ENCODE measurements at places on chromosomes 7 and 10.

DNA sequence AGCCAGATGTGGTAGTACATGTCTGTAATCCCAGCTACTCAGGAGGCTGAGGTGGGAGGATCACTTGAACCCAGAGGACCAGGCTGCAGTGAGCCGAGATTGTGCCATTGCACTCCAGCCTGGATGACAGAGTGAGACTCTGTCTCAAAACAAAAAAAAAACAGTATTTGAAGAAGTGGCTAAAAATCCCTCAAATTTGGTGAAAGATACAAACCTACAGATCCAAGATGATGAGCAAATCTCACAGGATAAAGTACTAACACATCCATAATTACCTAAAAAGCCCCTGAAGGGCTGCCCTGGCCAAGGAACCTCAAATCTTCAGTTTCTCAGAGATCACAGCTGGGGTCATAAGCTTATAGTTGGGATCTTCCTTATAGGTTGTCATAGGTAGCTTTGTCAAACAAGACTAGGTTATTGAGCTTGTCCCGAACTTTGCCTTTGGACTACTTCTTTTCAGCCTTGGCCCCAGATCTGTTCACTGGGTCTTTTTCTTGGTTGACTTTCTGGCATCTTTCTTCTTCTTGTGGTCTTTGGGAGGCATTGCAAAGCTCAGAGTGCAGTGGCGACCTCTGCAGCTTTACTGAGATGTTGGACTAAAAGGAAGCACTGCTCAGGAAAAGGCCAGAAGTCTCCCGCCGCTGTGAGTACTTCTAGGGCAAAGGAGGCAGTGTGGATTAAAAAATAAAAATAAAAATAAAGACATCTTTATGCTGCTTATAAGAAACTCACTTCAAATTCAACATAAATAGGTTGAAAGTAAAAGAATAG lies 28.6 kb upstream of the SAR1A start:
- no peak for DNase-seq

- DNase-seq = no peak
Observed at GRCh38 chr7:151087245-151088018, 1.2 kb downstream of the AGAP3 start.

GRCh38 chr10:60283397-60283796 lies 106.3 kb downstream of the ANK3 start:
- DNase-seq = no peak

DNA sequence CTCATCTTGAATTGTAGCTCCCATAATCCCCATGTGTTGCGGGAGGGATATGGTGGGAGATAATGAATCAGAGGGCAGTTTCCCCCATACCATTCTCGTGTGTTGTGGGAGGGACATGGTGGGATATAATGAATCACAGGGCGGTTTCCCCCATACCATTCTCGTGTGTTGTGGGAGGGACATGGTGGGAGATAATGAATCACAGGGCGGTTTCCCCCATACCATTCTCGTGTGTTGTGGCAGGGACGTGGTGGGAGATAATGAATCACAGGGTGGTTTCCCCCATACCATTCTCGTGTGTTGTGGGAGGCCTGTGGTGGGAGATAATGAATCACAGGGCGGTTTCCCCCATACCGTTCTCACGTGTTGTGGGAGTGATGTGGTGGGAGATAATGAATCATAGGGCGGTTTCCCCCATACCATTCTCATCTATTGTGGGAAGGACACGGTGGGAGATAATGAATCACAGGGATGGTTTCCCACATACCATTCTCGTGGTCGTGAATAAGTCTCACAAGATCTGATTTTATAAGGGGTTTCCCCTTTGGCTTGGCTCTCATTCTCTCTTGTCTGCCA lies 271.0 kb downstream of the MAD1L1 start:
- DNase-seq = no peak

- no peak for DNase-seq
Observed at GRCh38 chr10:123808906-123809305, 82.7 kb downstream of the CPXM2 start.

DNA sequence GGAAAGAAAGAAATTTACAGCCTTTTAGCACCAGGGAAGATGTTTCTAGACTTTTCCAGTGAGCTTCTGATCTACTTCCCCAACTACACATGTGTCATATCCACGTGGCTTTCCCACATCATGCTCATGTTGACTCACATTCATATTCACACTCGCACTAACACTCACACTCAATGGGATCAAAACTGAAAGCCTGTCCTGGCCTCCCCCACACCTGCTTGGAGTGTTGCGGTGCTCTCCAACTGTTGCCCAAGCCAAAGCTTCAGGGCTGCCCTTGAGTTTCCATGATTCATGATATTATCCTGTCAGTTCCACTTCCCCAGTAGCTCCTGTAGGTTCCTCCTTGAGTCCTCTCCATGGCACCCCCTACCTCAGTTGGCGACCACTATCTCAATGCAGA lies 444.4 kb downstream of the GATA3 start:
- DNase-seq = no peak

GRCh38 chr7:142440219-142440905 lies 182.5 kb upstream of the PRSS58 start:
- DNase-seq = no peak

- no peak for DNase-seq
Observed at GRCh38 chr7:111212857-111213523, 122.1 kb downstream of the LRRN3 start.

GRCh38 chr10:86123715-86124114 lies 242.9 kb downstream of the GRID1 start:
- no peak for DNase-seq

DNA sequence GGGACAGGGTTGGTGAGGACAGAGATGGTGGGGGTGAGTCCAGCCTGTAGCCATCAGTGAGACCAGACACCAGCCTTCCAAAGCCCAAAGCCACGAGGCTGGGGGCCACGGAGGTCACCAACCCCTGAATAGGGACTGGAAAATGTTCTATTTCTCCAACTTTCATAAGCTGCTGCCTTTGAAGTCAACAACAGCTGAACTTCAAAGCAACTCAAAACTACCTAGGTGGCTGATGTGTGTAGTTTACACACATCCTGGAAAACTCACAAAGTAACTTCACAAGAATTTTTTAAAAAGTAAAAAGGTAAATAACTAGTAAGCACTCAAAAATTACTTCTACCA lies 88.8 kb downstream of the CHST15 start:
- DNase-seq = no peak

DNA sequence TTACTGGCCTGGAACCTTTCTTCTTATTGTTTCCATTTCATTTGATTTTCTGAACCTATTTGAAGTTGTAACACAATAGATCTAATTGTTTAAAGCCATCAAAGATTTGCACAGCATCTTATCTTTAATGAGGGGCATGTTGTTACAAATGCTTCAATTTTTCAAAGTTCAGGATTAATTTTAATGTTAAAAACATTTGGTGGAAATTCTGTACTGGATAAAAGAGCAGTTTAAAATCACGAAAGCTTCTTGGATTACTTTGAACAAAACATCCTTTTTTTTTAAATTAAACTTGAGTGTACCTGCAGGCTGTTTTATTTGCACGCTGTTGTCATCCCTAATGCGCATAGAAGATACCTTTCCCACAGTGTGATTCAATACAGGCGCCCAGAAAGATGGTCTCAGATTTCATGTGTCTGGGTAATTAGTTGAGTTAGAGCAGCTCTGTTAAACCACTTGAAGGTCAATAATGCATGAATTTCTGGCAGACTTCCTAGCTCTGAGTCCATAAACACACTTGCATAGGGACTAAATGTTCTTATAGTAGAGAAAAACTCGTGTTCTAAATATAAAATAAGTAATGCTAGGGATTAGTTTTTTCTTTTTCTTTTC lies 29.3 kb upstream of the DDX50 start:
- no peak for DNase-seq

GRCh38 chr7:67413670-67414069 lies 417.0 kb downstream of the TYW1 start:
- DNase-seq = no peak

DNA sequence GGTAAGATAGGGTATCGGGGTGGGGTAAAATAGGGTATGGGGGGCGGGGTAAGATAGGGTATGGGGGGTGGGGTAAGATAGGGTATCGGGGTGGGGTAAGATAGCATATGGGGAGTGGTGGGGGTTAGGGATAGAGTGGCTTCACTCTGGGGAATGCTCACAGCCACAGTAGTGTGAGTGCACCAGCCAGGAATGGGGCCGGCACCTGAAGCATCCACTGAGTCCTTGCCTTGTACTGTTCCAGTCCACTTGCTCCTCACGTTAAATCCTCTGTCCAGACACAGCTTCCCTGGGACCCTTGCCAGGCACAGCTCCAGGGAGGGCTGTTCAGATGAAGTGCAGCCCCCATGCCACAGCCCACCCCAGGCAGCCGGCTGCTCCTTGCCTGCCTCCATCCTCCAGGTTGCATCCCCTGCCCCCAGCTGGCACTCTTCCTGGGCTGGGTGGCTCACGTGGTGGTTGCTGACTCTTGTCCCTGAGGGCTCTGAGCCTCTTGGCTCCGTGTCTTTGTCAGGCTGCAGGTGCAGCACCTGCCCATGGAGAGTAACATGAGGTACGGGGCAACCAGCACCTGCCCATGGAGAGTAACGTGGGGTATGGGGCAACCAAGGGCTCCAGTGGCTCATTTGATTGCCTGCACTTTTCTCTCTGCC lies 268.4 kb downstream of the TCERG1L start:
- DNase-seq = no peak

GRCh38 chr7:34269084-34269483 lies 363.7 kb downstream of the BMPER start:
- no peak for DNase-seq

GRCh38 chr10:35382096-35382495 lies 45.8 kb downstream of the CCNY start:
- DNase-seq = no peak

DNA sequence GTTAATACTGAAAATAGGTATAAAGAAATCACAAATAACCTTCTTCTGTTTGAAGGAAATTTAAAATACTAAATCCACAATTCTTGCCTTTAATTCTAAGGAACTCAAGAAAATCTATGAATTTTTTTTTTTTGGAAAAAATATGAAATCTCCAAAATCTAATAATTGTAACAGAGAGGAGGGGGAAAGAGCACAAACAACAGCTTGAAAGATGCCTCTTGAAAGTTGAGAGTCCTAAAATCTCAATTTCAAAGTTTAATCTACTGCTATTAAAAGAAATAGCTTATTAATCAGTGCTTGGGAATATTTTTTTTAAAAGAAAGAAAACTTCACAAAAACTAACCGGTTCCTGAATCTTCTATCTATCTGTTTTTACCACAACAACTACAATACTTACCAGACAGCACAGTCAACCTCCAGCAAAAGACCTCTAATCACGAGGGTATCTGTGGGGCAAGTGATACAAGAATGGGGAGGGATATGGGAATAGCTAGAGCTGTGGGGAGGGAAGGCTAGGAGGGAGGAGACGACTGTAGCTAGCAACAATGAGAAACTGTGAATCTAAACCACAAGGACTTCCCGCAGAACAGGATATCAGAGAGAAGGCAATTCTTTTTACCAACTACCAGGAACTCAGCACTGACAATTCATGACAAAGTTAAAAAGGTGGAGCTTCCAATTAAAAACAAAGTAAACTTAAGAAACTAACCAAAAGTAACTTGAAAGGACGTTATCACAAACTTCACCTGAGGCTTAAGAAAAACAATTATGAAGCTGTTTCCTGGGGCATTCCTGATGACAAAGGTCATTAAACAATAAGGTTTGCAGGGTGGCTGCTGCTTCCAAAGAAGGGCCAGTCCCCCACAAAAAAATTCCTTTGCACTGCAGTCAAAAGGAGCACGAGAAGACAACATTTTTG lies at the start of gene USP54:
Gene USP54, minus strand, starts transcription at position 462 of the 919 bp plus-strand sequence. CDS start 15,684 bp downstream, outside the sequence.
- no peak for DNase-seq

DNA sequence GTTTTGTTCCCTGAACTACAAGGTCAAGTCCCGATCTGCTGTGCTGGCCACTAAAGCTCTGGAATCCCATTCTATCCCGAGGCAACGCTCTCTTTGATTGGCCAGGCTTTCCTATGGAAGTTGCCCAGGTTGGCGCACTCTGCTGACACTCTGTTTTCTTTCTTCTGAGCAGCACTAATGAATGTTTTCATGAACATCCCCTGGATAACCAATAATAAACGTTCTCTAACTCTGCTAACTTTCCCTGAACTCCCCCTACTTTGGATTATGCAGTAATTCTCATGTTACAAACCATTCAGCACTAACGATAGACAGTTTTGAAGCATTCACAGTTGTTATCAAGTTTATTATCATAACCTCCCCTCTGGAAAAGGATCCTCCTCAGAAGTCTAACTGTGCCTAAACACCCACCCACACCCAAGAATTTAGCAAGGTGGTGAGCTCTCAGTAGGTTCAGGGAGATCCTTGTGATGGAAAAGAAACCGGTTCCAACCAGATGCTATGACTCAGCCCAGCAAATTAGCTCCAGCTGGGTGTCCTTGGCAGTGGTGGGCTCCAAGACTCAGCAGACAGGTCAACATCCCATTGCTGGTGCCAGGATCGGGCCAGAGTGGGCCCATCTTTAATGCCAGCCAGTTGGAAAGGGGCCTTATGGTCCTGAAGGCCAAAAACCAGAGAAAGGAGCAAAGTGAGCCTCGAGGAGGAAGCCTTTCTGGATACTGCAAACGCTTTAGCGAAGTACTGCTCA lies 68.4 kb downstream of the CREB3L2 start:
- no peak for DNase-seq

DNA sequence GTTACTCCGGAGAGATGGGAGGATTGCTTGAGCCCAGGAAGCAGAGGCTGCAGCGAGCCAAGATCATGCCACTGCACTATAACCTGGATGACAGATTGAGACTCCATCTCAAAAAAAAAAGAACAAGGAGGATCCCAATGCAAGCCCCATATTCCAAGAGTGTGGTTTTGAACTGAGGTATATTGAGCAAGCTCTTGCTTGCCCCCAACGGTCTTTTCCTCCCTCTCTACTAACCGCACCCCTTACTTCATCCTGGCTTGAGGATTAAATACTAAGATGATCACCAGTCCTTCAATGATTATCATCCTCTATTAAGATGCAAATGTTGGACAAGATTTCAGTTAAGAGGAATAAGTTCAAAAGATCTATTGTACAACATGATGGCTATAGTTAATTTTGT lies 12.5 kb upstream of the SRGN start:
- no peak for DNase-seq

- no peak for DNase-seq
Observed at GRCh38 chr7:101985057-101985902, 167.9 kb downstream of the CUX1 start.

GRCh38 chr10:8049865-8050555 lies 4.5 kb upstream of the GATA3 start:
- no peak for DNase-seq

DNA sequence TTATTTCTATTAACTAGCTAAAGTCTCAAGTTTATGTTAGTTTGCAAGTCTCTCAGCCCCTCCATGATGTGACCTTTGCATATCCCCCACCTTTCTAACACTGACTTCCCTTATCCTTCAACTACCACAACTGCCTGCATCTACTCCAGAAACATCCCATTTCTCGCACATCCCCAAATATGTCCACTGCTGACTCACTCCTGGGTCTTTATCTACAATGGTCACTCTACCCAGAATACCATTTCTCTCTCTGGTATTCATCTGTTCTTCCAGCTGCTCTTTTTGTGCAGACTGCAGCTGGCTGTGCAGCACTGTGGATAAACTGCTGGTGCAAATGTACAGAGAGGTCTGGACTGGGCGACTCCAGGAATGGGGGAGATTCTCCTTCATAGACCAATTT lies 32.7 kb upstream of the PRSS1 start:
- DNase-seq = no peak

Data from stimulated activated CD4-positive, alpha-beta T cell treated with anti-CD3 and anti-CD28 coated beads, Interleukin-12 subunit alpha, Interleukin-12 subunit beta, amount 100 ng/mL, for 4 hours (primary cell).